Stimulated activated CD4-positive, alpha-beta T cell treated with anti-CD3 and anti-CD28 coated beads, Interleukin-1b, Interleukin-23, amount 100 ng/mL, for 4 hours (primary cell): ENCODE measurements at places on chromosomes 3 and 15.

GRCh38 chr15:62244762-62245161 is 79.7 kb upstream of the C2CD4B start:
- DNase-seq = no peak

DNA sequence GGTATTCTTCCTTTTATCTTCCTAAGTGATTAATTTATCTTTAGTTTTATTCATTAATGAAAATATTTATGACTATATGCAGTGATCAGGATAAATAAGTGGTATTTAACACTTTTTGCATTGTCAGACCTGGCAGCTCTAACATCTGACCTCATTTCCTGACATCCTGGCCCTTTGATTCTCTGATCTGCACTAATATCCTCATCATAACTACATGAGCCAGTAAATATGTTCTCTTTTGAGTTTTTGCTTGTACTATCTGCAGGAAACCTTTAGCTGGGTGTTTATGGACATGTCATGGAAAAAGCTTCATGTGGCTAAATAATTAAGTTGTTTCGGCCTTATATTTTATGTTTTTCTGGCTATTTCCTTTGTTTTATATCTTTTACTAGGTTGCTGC is 10.5 kb downstream of the NKTR start:
- DNase-seq = no peak

DNA sequence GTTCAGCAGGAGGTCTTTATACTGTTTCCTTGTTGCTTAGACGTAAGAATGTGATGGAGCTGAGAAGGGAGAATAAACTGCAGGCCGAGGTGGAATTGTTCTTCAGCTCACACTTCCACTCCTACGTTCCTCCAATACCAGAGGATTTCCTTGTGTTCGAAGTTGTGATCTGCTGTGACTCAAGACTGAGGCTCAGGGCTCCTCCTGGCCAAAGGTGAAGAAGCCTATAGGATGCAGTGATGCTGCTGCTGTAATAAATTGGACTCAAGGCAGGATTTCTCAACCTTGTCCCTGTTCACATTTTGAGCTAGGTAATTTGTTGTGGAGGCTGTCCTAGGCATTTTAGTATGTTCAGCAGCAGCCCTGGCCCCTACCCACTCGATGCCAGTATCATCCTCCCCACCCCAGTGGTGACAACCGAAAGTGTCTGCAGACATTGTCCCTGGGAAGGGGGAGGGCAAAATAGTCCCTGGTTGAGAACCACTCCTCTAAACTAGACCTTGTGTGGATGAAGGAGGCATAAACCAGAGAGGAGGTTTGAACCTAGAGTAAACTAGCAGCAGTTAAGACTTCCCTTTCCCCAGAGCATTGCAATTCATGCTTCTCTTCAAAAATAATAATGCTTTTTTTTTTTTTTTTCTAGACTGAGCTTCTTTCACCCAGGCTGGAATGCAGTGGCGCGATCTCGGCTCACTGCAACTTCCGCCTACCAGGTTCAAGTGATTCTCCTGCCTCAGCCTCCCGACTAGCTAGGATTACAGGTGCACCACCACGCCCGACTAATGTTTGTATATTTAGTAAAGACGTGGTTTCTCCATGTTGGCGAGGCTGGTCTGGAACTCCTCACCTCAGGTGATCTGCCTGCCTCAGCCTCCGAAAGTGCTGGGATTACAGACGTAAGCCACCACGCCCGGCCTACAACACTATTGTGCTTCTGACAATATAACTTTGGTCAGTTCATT is 11.1 kb downstream of the RAP2B start:
- no peak for DNase-seq

GRCh38 chr15:34620814-34621213 is 37.4 kb upstream of the GOLGA8B start:
- DNase-seq = no peak

- DNase-seq = no peak
Observed at GRCh38 chr3:75180235-75180944, 483.7 kb upstream of the FRG2C start.

GRCh38 chr3:138544546-138544945 is 49.5 kb downstream of the CEP70 start:
- DNase-seq = no peak

- no peak for DNase-seq
Observed at GRCh38 chr3:37054370-37054769, 61.1 kb downstream of the MLH1 start.

GRCh38 chr3:165553371-165553770 is 283.9 kb downstream of the BCHE start:
- no peak for DNase-seq

DNA sequence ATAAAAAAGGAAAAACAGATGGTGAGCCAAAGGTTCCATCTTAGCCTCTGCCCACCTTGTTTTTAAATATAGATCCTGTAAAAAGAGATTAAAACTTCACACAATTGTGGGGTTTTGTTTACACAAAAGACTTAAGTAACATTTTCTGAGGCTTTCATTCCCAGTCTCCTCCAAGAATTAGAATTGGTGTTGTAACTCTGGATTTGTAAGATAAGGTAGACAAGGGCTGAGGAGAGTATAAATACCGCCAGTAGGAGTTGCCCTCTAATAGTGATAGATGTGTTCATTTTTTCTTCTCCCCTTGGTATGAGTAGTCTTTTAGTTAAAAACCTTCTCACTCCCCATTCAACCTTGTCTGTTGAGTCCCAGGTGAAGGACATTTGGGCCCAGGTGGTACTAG is 8.5 kb downstream of the MINDY2 start:
- no peak for DNase-seq

GRCh38 chr3:181952221-181952620 is 240.5 kb downstream of the SOX2 start:
- no peak for DNase-seq

DNA sequence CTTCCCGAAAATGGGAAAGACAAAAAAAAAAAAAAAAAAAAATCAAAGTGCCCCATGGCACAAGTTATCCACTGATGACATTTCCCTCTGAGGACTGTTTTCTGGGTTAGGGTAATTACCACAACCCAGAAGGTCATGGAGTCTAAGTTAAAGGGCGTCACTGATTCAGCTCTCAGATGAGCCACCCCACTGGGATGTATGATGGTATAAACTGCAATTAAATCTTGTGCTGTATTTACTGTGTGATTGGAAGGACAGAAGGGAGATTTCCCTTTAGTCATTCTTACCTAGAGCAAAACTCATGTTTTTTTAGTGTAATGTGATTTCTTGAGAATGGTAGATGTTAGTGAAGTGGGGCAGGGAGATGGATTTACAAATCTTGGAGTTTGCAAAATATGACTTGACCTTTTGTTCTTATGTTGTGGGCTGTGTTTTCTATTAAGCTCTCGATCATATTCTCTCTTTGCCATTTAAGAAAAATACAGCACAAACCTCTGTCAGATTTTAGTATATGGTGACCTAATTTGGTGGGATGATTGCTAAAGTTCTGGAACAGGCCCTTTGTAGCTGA is 244.2 kb downstream of the PTPRG start:
- no peak for DNase-seq

GRCh38 chr3:46283881-46284450 is 41.7 kb downstream of the CCR3 start:
- no peak for DNase-seq

GRCh38 chr3:106256249-106256957 is 387.6 kb upstream of the CBLB start:
- no peak for DNase-seq

- DNase-seq = no peak
Observed at GRCh38 chr15:58734859-58735258, 14.6 kb downstream of the ADAM10 start.

DNA sequence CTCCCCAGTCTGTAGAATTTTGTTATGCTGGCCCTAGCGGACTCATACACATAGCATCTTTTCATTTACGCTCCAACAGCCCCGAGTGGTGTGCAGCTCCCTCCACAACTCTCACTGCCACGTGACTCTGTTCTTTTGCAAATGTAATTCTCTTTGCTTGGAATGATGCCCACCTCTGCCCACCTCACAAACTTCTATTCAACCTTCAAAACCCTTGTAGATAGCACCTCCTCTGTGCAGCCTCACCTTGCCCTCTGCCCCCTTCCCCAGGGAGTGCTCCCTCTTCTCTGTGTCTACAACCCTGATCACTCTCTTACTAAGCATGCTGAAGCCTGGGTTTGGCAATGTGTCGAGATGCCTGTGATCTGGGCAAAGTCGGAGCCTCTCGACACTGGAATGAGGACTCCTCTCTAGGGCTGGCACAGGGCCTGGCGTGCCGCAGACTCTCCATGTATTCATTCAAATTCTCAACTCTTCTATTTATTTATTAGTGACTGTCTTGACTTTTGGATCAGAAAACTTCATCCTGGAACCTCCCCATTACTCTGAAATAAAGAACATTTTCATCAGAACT is 73.5 kb downstream of the MGLL start:
- DNase-seq = no peak

DNA sequence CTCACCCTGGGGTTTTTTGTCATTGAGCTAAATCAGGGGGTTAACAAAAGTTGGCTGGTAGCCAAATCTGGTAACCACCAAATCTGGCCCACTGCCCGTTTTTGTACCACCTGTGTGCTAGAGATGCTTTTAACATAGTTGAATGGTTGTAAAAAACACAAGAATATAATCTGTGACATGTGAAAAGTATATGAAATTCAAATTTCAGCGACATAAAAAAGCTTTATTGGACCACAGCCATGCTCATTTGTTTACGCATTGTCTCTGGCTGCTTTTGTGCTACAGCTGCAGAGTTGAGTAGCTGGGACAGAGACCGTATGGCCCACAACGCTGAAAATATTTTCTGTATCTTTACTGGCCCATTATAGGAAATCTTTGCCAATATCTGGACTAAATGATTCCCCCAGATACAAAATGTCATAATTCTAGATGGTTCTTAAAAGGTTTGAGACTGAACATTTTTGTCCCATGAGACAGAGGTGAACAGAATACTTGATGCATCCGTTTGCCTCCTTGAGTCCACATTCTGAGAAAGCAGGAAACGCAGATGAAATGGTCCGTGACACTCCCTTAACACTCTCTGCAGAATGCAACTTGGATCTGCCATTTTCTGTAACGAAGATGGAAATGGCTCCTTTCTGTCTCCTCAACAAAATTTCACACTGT is 120.9 kb upstream of the PDZRN3 start:
- no peak for DNase-seq

GRCh38 chr15:48721061-48721810 is 75.7 kb upstream of the FBN1 start:
- no peak for DNase-seq

- no peak for DNase-seq
Observed at GRCh38 chr15:88574655-88575054, 28.2 kb upstream of the DET1 start.

- DNase-seq = no peak
Observed at GRCh38 chr3:126952983-126953660, 29.8 kb upstream of the PLXNA1 start.

GRCh38 chr15:78564743-78565096 is 600 bp upstream of the CHRNA5 start:
- DNase-seq = no peak

DNA sequence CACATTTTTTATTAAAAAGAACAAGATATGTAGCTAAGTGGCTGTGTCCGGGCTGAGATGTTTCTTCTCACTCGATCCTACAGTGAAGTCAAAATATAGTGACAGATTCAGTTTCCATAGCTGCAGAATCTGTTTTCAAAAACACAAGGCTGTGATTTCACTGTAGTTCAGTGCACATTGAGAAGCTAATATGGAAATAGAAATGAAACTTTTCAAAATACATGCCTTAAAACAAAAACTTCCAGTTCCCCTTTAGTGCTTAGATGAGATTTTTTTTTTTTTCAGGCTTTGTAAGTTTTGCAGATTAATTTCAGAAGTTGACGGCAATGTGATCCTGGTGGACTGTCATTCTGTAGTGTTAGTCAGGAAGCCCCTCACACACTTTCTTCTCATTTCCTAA is 23.8 kb upstream of the TRAK1 start:
- DNase-seq = no peak

DNA sequence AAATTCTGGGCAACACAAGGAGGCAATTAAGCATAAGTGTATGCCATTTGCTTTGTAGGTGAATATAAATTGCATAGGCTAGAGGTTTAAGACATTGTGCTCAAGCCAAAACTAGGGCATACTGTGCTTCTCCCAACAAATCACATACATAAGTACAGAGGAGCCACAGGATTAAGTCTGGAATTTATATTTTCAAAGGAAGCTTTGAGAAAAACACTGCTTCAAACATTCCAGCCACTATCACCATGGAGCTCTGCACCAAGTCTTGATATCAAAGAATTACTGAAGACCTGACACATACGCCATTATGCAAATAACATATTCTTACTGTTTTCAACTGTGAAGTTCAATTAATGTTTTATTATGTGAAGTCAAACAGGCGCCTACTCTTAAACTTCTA is 119.4 kb upstream of the NPHP3 start:
- DNase-seq = no peak

DNA sequence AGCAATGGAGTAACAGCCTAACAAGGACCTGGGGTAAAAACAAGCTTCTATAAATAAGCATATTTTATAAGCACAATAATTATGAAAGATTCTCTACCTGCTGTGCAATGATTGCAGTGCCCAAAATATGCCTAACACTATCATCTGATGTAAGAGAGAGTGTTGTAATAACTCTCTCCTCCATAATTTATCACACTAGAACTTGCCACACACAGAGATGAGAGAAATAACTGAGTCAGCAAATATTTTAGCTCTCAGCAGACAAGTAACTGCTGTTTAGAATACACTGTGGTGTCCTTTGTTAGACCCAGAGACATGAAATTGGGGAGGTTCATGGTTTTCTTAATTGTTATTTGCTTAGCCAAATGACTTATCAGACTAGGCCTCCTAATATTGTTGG is 105.3 kb upstream of the ACP3 start:
- no peak for DNase-seq

- no peak for DNase-seq
Observed at GRCh38 chr3:63324621-63325020, 46.5 kb downstream of the SYNPR start.

DNA sequence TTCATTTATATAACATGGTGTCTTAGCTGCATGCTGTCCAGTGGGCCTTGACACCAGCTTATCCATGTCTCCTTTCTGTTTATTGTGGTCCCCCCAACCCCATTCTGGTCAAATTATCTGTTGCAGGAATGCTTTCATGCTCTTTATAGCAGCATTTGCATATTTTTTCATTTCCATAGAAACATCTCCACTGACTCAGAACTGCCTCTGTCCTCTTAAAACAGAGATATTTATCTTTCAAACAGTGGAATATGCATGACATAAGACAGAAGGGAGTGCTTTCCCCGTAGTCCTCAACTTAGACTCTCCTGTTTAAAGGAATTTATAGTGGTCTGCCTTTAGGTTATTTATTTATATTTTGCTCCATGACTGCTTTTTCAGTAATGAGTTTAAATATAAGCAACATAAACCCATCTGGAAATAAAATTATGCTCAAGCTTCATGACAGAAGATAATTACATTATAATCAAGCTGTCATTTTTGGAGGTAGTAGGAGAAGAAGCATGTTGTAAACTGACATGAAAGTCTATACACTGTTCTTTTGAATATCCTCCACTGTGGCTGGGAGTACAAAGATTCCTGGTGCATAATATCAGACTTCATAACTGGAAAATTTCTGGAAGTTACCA is 179.5 kb upstream of the CD96 start:
- no peak for DNase-seq

- no peak for DNase-seq
Observed at GRCh38 chr3:43785551-43785950, 94.8 kb downstream of the ABHD5 start.

- no peak for DNase-seq
Observed at GRCh38 chr3:57746156-57747010, 9.7 kb upstream of the SLMAP start.

GRCh38 chr3:72307438-72308115 is 522.6 kb upstream of the PROK2 start:
- DNase-seq = no peak
